NCI-H524 (cell line): ENCODE measurements at places on chromosomes 4 and X.

DNA sequence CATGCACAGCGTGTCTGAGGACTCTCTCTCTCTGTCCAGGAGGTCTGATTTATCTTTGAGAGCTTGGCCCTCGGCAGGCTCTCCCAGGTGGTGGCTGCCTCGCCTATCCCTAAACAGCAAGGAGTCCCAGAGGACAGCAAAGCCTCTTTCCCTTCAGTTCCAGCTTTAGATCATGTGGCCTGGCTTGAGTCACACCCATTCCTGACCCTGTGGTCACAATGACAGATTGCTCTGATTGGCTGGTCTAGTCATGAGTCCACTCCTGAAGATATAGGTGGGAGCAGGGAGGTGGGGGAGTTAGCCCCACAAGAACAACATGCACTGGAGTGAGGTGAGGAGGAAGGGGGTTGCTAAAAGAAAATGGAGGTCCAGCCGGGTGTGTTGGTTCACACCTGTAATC, 12.1 kb upstream of the PORCN start:
- DNase-seq: no peak

- DNase-seq: no peak
Observed at GRCh38 chr4:69708211-69708610, 52.2 kb downstream of the SULT1B1 start.

DNA sequence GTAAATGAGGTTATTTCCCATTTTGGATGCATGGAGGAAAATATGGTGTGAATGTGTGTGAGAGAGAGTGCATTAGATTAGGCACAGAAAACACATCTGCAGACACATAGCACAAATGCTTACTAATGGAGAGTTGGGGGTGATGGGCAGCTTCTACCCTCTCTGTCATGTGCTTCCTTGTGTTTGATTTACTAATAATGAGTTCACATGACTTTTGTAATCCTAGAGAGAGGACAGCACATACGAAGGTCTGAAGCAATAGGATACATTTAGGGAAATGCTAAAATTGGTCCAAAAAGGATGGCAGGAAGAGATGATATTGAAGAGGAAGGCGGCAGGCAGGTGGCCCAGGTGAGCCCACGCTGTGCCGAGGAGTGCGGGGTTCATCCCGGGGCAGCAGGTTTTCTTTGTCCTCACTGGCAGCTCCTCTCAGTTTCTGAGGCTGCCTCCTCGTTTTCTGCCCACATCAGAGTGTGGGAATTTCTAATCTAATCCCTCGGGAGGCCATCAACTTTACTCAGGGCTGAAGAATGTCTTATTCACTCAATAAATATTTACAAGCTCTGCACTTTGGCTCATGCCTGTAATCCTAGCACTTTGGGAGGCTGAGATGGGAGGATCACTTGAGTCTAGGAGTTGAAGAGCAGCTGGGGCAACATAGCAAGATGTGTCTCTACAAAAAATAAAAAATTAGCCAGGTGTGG, 15.9 kb upstream of the MAP9 start:
- no peak for DNase-seq

GRCh38 chr4:39278476-39278875, 87.7 kb downstream of the RFC1 start:
- no peak for DNase-seq

DNA sequence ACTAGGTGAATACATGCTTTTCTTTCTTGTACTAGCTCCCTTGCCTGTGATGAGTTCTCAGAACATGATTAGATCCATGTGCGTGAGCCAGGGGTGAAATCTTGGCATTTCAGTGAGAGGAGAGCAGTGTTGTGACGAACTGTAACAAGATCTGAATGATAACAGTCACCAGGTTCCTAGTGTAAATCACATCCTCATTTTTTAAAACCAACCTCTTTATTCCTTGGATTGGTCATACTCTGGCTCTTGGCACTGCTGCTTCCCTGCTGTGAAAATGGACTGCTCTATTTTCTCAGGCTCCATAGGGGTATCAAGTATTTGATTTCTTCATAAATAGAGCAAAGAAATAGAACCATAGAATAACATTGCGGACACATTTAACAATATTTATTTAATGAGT, 206.3 kb downstream of the SLC4A4 start:
- no peak for DNase-seq

DNA sequence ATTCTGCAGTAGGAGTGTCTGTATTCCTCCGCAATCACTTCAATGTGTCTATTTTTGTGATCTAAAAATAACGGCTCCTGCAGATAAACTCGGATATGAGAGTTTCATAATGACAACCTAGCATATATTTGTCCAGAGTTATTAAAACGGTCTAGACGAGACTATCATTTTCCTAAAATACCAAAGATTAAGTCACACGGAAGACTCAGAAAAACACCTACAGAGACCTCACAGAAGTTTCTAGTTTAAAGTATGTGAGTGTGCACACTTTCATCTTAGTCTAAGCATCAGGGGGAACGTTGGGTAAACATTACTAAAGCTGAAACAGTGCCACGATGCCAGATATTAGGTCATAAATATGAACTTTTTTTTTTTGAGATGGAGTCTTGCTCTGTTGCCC, 156.9 kb downstream of the AFAP1 start:
- DNase-seq: no peak

DNA sequence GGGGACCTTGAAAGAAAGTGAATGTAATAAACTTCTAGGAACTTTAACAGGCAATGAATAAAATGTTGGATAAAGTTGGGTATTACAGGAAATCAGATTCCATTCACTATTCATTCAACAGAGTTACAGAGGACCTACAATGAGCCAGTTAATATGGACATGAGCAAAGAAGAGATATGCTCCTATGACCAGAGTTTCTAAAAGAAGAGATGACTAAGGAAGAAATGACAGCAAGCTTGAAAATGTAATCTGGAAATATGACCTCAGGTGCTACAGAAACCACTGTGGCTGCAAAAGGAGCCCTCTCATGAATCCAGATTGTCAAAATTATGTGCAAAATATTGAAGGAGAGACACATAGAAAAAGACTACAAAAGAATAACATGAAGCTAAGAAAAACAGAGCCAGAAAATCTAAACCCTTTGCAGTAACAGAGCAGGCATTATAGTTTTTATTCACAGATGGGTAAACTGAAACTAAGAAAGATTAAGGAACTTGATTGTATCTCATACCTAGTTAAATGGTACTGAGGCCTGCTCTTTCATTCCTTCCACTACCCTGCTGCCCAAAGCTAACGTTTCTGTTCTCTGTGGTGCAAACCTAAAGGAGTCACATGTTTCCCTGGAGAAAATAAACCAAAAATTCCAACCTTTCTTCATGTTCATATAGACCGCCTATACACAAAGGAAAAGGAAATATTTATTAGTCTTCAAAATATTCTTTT, 378.3 kb downstream of the GBA3 start:
- no peak for DNase-seq

DNA sequence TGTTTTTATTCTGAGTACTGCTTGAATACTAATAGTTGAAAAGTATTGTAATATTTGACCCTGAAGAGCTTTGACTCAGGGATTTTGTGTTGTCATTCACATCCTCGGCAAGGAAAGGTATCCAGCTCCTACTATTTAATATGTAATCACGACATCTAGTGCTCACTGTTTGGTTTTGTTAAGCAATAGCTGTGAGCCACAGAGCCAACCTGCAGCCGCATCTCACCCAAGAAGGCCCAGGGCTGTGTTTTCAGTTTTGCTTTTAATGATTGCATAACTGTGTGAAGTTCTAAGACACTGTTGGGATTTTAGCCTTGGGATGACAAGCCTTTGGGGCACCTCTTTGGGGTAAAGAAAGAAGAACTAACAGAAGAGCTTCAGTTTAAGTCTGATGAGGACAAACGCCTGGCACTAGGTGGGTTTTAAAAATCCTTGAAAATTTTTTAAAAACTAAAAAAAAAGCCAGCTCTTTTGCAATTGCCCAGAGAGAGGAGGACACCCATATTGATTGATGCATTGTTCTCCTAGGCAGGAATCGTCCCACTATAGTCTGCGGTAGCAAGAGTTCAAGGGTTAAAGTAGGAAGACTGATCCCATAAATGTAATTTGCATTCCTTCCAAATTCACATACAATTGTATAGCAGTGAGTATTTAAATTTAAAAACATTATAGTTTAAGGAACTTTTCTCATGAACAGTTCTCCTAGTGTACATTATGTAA, 157.8 kb downstream of the RELL1 start:
- DNase-seq: no peak

GRCh38 chr4:125992891-125993290, 678.1 kb downstream of the FAT4 start:
- DNase-seq: no peak

GRCh38 chr4:83010111-83010521, 507 bp downstream of the LIN54 start:
- no peak for DNase-seq

GRCh38 chr4:7398104-7398423, 36.7 kb downstream of the PSAPL1 start:
- peak; percentile 97 for DNase-seq
